Epithelial cell of proximal tubule (primary cell): ENCODE measurements at places on chromosomes 6 and 20.

GRCh38 chr6:41965429-41966213 lies 24.0 kb upstream of the CCND3 start:
- DNase-seq, result no peak

DNA sequence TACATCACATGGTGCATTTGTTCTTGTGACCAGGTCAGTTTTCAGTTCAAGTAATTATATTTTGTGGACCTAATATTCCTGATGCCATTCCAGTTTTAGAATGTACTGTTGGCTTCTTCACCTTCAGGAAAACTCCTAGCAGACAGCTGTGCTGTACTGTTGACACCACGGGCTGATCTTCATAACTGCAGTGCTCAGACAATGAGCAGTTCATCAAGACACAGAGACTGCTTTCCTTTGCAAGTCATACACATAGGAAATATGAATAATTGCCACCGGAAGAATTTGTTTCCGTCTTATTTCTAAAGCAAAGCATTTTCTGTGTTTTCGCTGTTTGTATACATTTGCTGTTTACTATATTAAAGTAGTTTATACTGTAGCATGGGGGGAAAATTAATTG lies 89.8 kb downstream of the C6orf118 start:
- DNase-seq, result no peak

DNA sequence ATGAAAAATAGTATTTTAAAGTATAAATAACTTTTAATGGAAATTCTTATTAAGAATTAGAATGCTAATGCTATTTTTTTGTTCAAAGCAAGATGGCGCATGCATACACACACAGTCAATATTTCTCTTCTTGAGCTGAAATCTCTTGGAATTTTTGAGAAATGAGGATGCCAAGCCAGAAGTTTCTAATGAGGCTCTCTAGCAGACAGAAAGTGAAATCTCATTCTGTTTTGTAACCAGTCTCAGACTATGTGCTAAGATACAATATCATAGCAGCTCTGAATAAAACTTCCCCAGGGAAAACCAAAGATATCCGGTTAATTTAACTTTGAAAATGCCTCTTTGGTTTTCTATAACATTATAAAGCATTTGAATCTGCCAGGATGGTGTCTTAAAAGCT lies 97.2 kb upstream of the HDAC2 start:
- no peak for DNase-seq

- no peak for DNase-seq
These were observed 31.5 kb downstream of the PYGB start for GRCh38 chr20:25279403-25279802.

- DNase-seq, result no peak
These were observed 21.4 kb upstream of the PAQR8 start for GRCh38 chr6:52340603-52340880.

GRCh38 chr6:134312038-134312660 lies 5.8 kb downstream of the SGK1 start:
- DNase-seq, result no peak

DNA sequence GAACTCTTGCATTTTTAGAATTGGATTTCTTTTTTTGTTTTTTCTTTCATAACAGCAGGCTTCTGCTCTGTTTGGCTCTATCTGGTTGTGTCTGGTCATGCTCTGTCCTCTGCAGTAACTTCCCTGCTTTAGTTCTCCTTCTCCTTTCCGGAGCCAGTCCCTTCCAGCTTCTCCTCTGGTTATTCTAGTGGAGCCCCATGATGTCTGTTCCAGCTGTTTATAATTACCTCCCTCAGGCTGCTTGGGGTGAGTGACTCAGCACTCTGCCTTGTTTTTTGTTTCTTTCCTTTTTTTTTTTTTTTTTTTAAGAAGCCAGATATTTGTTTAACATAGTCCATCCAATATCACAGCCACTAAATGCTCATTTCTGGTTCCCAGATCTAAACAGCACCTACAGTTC lies 409.6 kb downstream of the MAFB start:
- no peak for DNase-seq

DNA sequence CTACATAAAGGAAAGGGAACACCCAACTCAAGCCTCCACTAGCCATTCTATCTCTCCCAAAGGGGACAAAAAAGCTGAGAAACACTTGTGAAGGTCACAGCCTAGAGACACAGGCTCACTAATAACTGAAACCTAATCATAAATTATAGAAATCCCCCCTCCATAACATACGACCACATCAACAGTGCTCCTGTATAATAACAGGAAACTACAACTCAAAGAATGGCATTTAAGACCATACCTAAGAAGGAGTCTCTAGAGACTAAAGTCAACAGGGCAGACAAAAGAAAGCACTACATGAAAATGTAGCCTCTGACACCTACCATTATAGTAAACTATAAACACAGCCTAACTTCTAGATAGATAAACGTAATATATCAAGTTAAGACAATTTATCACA lies 82.7 kb downstream of the THEMIS start:
- DNase-seq, result no peak

- DNase-seq, result no peak
These were observed 705.9 kb downstream of the PTPRT start for GRCh38 chr20:42483730-42484303.

DNA sequence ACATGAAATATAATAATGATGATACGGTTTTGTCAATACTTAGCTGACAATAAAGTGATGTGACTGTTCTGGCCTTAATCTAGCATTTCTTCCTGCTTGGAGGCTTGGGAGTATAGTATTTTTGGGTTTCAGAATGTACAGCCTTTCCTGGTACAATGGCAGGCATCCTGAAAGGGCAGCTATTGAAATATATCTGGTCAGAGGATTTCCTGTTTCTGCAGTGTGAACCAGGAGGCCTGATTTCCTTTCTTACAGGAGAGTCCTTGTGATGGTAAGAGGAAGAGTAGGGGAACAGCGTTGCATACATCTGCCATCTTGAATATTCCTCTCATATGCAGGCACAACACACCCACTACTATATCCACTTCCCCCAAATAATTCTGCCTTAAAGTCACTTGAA lies 93.7 kb downstream of the MYO6 start:
- no peak for DNase-seq

- DNase-seq, result no peak
These were observed 157.0 kb upstream of the CITED2 start for GRCh38 chr6:139531148-139532115.

DNA sequence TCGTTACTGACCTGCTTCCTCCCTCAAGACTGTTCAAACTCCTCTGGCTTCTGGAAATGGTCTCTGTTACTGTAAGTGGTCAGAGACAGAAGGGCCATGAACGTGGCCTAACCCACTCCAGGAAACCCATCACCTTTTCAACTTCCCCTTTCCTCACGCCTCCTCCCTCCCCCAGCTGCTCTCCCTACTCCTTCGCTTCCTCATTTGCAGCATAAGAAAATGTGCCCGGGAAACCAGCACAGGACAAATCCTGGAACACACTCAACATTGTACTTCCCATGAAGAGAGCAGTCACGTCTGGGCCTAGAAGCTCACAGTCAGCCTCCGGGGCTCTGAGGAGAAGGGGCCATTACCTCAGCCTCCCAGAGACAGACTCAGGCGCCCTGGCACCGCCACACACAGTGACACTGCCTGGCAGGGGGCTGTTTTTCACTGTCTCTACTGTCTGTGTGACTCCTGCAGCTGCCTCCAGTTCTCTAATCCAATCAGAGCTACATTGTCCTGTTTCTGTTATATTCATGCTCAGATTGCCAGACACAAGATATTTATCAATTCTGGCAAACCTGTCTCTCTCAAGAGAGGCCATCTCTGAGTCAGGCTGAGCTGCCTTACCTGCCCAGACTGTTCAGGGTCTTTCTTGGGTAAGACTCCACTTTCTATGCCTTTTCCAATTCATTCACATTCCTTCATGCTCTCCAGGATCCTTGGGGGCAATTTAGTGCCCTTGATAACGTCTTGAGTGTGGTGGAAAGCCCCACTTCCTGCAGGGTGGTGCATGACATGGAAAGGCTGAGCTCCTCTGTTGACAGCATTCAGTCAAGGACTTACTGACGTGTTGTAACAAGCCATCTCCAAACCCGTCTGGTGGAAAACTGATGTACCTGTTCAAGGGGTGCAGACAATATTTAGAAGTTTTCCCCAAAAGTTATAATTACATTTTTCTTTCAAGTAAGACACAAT lies 242.2 kb downstream of the HIVEP2 start:
- no peak for DNase-seq

GRCh38 chr20:25744261-25744660 lies 47.6 kb upstream of the ZNF337 start:
- DNase-seq, result no peak

- no peak for DNase-seq
These were observed 34.3 kb upstream of the ENPP5 start for GRCh38 chr6:46204880-46205650.

DNA sequence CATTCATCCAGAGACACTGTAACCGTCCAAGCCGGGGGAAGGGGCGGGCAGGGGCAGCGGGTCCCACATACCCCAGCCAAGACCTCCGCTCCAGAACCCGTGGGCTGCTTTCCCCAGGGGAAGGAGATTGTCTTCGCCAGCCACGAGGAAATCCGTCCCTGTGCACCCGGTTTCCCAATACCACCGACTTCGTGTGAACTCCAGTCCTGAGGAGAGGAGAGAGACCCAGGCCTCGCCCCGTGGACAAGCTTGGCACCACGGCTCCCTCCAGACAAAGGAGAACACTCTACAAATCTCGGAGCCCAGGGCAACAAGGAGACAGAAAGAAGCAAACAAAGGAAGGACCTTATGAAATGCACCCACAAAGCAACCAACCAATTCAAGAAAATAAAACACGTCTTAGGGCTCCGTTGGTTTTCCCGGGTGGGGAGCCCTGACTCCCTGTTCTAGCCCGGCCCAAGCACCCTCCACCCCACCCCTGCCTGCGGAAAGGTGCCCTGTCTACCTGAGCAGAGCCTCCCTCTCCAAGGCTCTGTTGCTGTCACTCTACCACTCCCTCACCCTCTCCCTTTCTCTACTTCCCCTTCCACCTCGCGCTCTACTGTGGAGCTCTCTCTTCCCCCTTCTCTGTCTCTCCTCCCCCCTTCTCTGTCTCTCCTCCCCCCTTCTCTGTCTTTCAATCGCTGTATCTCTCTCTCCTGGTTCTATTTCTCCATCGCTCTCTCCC lies 1382.8 kb upstream of the DEFB115 start:
- DNase-seq, result no peak

DNA sequence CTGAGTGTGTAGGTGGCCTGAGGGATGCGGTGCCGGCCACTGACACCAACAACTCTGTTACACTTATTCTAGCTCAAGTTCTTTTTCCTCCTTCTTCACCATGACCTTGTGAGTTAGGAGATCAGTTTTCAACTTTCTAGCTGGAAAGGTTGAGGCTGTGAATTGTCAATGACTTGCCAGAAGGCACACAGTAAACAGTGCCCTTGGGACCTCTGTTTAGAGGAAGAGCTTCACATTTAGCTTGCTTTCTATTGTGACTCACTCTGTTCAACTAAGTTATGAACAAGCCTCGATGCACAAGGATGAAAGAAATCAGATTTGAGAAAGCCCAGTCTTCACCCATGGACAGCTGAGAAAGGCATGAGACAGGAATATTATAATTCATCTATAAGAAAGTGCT lies 455.6 kb downstream of the MAFB start:
- DNase-seq, result no peak

GRCh38 chr6:163331245-163331644 lies 83.3 kb upstream of the QKI start:
- DNase-seq, result no peak

DNA sequence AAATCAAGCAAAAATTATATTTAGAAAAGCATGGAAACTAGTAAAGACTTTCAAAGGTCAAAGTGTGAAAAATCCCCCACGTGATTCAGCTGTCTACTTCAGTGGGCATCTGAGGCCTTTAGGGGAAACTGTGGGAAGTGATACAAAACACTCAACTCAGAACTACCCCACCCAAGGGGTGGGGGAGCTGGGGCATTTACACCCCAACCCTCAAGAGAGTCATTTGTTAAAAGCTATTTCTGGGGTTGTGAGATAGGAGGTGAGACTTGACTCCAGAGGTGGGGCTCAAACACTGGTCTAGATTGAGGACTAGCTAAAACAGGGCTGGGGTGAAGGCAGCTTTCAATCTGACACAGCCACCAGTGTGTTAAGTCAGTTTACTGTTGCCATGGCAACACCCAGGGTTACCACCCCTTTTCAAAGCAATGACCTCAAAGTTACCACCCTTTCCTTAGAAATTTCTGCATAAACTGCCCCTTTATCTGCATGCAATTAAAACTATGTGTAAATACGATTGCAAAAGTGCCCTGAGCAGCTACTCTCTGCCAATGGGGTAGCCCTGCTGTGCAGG lies 9.9 kb upstream of the GTSF1L start:
- DNase-seq, result no peak

GRCh38 chr20:40961686-40962640 lies 66.7 kb upstream of the TOP1 start:
- no peak for DNase-seq

DNA sequence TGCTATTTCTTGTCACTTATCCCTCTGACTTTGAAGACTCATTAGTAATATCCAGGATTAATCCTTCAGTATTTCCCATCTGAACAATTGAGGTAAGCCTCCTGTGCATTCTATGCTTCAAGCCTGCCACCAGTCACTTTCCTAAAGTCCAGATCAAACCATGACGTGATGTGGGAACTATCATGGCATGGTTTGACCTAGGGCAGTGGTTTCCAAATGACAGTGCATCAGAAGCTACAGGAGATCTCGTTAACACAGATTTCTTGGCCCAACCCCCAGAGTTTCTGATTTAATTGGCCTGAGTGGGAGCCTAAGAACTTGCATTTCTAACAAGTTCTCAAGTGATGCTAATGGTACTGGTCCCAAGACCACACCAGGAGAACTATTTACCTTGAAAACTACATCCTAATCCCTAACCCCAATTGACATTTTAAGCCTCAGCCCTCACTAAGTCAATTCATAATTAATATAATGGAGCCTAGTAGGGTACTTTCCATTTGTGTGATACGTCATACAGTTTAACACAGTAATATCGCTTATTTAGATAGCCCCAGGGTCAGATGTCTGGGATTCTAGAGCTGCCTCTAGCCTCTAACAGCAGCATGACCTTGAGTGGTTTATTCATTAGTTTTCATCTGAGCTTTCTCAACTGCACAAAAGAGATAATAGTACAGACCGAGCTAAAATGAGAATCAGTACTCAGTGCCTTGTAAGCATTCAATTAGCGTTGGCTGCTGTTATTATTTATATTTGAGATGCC lies 907.6 kb downstream of the TFAP2A start:
- DNase-seq, result no peak

DNA sequence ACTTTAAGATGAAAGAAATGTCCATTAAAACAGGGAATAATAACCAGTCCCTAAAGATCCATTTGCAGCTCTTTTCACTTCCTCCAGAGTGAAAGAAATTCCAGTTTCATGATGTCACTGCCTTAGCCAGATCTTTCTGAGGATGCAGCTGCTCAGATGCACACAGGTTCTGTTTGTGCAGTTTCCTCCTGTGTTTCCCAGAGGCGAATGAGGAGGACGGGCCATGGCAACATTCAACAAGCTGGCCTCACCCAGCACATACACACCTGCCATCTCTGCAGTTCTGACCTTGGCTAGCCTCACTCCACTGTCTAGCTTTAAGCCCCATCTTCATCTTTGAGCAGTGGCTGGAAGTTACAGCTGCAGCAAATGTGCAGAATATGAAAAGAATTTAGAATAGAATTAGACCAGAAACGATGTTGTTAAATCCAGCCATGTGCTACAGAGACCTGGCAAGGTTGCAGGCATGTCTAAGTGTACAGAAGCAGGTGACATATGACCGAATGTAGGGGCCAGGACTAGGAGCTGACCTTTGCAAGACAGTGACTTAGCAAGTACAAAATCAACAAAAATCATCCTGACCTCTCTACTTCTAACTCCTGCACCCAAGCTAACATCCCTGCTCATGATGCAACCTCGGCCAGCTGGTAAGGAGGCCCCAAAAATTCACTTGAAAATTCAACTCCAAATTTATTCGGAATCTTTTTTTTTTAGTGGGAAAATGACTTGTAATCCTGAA lies 35.0 kb downstream of the FAM50B start:
- DNase-seq, result no peak
